ENCODE measurements at places on chromosomes 3 and 15.

DNA sequence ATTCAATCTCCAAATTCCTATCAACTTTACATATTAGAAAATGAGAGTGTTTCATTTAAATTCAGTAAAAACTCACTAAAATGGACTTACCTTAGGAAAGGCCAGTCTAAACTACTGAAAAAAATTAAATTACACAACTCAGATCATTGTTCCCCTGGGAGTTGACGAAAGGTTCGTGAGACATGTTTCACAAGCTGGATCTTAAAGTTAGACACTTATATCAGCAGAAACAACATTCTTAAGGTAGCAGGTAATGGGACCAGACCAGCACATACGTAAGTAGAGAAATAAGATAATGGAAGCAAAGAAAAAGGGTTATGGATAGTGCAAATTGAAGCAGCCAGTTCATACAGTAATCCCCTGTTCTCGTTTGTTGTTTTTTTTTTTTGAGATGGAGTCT, 8.9 kb downstream of the RFX7 start:
- no peak for DNase-seq

- no peak for DNase-seq
These were observed 239.4 kb upstream of the THRB start for GRCh38 chr3:24734019-24734418.

GRCh38 chr3:195556390-195556789, 13.3 kb upstream of the PPP1R2 start:
- no peak for DNase-seq

DNA sequence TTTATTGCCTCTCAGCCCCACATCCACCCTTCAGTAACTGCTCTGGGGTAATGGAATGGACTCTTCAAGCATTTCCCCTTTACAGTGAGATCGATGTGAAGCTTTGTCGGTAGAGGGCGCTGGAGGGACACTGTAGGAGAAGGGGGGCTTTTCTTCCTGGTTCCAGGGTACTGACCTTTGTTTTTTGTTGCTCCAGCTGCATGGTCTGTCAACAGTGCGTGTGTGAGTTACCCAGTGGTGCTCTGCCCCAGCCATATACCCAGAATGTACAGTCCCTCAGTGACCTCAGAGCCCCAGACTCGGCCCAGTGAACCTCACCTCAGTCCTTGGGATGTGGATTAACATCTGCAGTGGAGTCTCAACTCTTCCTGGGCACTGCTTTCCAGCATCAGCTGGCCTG, 180.3 kb upstream of the TSC22D2 start:
- DNase-seq, result peak; percentile 81

GRCh38 chr15:67783303-67783702, 42.0 kb upstream of the SKOR1 start:
- no peak for DNase-seq

- DNase-seq, result no peak
These were observed 16.1 kb downstream of the ZNF80 start for GRCh38 chr3:114221165-114221880.

GRCh38 chr3:43063114-43063513, 42.8 kb downstream of the POMGNT2 start:
- no peak for DNase-seq

GRCh38 chr3:195035345-195036202, 235.4 kb downstream of the XXYLT1 start:
- DNase-seq, result no peak

GRCh38 chr15:86333819-86334218, 254.1 kb downstream of the AGBL1 start:
- no peak for DNase-seq

GRCh38 chr3:194691481-194692283, 6.0 kb downstream of the FAM43A start:
- DNase-seq, result no peak

- no peak for DNase-seq
These were observed 179.4 kb downstream of the SATB1 start for GRCh38 chr3:18245721-18246120.

GRCh38 chr3:138890555-138891187, 55.9 kb upstream of the PIK3CB start:
- no peak for DNase-seq

DNA sequence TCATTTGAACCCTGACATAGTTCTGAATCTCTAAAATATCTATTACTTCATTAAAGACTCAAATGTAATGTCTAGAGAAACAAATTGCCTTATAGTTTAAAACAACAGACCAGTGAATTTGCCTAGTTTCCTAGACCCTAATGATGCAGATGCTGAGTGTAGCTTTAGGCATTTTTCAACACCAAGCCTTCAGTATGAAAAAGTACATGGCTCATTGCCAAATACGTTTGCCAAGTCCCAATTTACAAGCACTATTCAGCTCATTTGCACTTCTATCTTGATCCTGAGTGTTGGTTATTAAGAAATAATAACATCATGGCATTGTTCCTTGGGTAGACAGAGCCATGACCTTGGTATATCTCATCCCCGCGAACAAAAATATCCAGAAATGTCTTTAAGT, 46.8 kb downstream of the EOMES start:
- peak; percentile 15 for DNase-seq

GRCh38 chr3:149618151-149619123, 39.4 kb downstream of the WWTR1 start:
- DNase-seq, result no peak

DNA sequence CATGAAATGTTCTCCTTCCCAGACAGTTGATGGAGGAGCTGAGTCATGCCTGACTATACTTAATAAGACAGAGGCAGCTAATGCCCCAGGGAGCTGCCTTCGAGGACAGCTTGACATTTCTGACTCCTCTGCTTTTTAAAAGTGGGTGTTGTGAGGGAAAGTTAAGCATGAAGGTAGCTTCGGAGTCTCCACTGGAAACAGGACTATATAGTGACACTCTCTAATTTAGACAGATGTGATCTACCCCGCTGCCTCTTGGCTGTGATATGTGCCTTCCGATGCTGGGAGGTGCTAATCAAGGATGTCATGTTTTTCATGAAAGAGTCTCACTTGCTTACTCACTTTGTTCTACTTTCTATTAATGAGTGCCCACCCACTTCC, 72.7 kb downstream of the IL1RAP start:
- DNase-seq, result no peak

DNA sequence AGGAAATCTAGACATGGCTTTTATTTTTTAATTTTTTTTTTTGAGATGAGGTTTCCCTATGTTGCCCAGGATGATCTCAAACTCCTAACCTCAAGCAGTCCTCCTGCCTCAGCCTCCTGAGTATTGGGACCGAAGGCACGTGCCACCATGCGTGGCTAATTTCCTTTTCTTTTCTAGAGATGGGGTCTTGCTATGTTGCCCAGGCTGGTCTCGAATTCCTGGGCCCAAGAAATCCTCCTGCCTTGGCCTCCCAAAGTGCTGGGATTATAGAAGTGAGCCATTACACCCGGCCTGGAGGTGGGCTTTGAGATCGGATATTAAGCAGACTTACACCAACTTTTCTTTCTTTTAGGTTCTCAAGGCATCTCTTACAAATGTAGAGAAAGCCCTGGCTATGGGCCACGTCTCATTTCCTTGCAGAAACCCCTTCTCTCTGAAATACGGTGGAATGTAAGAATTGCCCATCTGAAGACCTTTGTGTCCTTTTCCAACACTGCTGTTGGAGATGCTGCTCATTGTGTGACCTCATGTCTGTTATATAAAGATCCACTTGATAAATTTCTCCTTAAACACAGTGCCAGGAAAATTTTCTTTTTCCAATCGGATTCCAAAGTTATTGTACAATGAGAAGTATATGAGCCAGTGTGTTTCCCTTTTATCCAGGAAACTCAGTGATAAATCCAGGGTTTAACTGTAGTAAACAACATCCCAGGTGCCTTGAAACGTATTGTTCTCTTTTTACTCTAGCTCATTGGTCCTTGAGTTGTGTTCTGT, 36.8 kb upstream of the CFAP161 start:
- no peak for DNase-seq

GRCh38 chr3:100910986-100911385, 82.2 kb downstream of the ABI3BP start:
- DNase-seq, result no peak

- DNase-seq, result no peak
These were observed 151.9 kb upstream of the CMC1 start for GRCh38 chr3:28089527-28089897.

DNA sequence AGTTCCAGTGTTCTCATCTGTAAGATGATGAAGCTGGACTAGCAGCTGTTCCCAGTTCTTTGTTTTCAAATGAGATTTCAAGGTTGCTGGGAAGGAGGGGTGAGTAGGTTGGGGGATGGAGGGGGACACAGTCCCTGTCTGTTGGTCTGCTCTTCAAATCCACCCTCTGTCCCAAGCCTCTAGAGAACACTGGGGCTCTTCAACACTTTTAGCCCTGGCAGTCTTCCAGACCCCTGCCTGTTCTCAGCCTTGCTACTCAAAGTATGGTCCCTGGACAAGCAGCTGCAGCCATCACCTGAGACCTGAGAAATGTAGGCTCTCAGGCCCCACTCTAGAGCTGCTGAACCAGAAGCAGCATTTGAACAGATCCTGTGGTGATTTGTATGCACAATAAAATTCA, 41.3 kb downstream of the NEK11 start:
- no peak for DNase-seq

- no peak for DNase-seq
These were observed 4.2 kb downstream of the TRA2B start for GRCh38 chr3:185933374-185934173.

- DNase-seq, result no peak
These were observed 42.7 kb upstream of the MTMR10 start for GRCh38 chr15:31034152-31034551.

GRCh38 chr15:38612159-38612863, 47.7 kb upstream of the RASGRP1 start:
- no peak for DNase-seq

DNA sequence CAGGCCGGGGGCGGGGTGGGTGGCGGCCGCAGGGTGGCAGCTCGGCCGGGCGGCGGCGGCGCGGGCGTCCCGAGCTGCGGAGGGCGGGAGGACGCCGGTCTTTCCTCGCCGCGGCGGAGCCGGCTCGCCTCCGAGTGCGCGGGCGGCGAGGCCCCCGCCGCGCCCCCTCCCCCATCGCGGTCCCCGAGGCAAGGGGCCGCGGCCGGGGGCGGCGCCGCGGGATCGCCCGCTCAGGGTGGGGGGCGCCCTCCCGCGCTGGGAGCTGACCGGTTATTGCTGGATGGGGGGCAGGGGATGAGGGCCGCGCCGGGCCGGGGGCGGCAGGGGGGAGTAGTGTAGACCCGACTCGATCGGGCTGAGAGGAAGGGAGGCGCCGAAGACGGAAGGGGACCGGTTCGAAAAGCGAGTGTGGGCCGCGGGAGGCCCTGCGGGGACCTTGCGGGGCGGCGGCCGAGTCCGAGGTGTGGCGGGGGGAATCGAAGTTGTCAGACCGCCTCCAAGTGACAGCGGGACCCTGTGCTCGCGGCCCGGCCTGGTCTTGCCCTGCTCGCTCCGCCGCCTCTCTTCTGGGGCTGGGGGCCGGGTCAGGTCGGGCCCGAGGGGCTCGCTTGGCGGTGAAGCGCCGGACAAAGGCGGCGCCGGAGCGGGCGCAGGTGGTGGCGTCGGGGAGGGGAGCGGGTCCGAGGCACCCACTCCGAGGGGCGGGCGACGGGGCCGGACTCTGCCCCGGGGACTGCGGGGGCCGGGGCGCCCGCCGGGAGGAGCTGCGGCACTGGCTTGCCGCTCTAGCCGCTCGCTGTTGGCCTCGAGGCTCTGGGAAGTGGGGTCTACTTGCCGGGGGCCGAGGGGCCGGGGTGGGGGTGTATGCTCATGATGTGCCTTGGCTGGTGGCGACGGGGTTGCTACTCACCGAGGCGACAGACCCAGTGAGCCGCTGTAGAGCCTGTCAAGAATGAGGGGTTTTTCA, 1.1 kb downstream of the BAHD1 start:
- DNase-seq, result peak; percentile 45

DNA sequence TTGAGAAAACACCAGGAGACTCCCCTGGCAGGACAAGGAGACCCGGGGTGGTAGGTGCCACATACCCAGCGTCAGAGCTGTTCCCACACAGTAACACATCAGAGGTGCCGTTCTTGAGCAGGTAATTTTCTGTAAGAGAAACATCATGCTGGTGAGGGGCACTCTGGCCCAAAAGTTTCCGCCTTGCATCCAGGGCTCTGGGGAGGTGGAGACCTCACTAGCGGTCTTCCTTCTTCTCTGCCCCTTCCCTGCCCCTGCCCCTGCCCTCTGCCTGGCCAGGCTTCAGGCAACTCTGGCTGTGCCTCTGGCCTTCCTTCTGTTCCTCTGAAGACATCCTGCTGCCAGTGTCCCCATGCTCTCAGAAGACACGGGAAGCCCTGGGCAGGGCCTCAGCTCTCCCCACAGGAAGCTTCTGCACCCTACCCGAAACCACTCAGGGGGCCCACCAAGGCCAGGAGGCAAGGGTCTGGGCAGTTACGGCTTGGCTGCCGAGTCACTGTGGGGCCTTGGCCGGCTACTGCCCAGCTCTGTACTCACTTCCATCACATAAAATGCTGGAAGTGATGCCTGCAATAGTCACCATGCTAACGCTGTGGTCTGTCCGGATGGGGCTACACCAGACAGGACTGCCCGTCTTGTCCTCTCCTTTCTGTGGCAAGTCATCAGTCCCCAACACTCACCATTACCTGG, 41.3 kb downstream of the SCN5A start:
- no peak for DNase-seq

DNA sequence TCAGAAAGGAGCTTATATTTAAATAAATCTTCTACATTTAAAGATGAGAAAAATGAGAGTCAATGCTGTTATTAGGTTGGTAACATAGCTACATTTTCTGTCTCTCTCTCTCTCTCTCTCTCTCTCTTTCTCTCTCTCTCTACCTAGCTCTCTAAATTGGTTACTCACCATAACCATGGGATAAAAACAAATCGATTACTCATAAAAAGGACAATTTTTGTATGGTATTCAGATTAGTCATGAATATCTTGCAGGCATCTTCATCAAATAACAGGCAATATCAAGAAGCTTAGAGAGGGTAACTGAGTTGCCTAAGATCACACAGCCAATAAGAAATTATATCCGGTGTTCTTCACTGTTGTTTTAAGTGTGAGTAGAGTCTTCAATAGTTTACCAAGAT, 81.8 kb upstream of the ALCAM start:
- no peak for DNase-seq

- DNase-seq, result no peak
These were observed 485.7 kb upstream of the ZNF385D start for GRCh38 chr3:22236490-22237270.

GRCh38 chr15:49501586-49501985, 78.5 kb downstream of the FGF7 start:
- DNase-seq, result no peak

- no peak for DNase-seq
These were observed 29.3 kb downstream of the UBE2E1 start for GRCh38 chr3:23835087-23835486.

DNA sequence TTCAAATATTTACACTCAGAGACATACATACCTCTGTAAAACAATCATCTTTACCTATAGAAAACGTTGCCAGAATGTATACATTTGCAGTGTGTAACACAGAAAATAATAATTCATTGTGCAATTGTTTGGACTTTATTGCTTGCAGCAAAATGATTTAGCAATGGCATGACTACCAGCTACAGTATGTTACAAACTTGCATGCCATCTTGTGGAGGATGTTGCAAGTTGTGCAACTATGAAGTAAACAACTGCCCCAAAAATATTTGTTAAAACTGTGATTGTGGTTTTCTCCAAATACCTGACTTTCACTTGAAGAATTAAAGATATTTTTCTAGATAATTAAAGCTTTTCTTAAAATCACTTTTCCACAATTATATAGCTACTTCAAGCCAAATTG, 27.1 kb upstream of the C3orf49 start:
- DNase-seq, result peak; percentile 38
